Thymus (tissue), 14 donors: ENCODE measurements at places on chromosomes 1 and 21. TPM values are rescaled to one million over a fixed set of nuclear protein-coding genes. Genes with fewer than 3 reads are reported as not detected.

RPTN gene
- 0.09 TPM for total RNA-seq

ZSWIM5 gene
- total RNA-seq: 0.24 TPM

LDLRAD1 gene
- total RNA-seq: not detected

DDX20 gene
- total RNA-seq: 17.8 TPM

BTBD8 gene
- total RNA-seq: 2.9 TPM

FBLIM1 gene
- 1.6 TPM for total RNA-seq

NCDN gene
- 4.4 TPM for total RNA-seq

RNF186 gene
- 0.14 TPM for total RNA-seq

RIMS3 gene
- 3.8 TPM for total RNA-seq

BRINP2 gene
- total RNA-seq: 0.09 TPM

LIPI gene
- not detected for total RNA-seq

KCNQ4 gene
- 0.47 TPM for total RNA-seq

SPATA21 gene
- not detected for total RNA-seq

LHX8 gene
- 0.05 TPM for total RNA-seq

CELA2B gene
- 0.28 TPM for total RNA-seq

UBAP2L gene
- 30.5 TPM for total RNA-seq

MYBPH gene
- total RNA-seq: 0.99 TPM

GBP2 gene
- 60.5 TPM for total RNA-seq

OR10J1 gene
- not detected for total RNA-seq

PYHIN1 gene
- 8.6 TPM for total RNA-seq

FAM177B gene
- total RNA-seq: 0.42 TPM

WNT4 gene
- total RNA-seq: 1.9 TPM

FMO3 gene
- total RNA-seq: 0.19 TPM

OR10J4 gene
- not detected for total RNA-seq

KIF17 gene
- 0.85 TPM for total RNA-seq

TRPM2 gene
- total RNA-seq: 2.7 TPM

BCL2L15 gene
- total RNA-seq: 0.76 TPM

NPHS2 gene
- total RNA-seq: 0.05 TPM

GJA9 gene
- 0.05 TPM for total RNA-seq

ETS2 gene
- total RNA-seq: 15.0 TPM

IGFN1 gene
- 0.80 TPM for total RNA-seq

KCNE1 gene
- 0.19 TPM for total RNA-seq

VHLL gene
- total RNA-seq: not detected

ECM1 gene
- total RNA-seq: 0.71 TPM

CDK18 gene
- 1.8 TPM for total RNA-seq

SIPA1L2 gene
- total RNA-seq: 3.2 TPM

TMEM82 gene
- total RNA-seq: not detected

TDRD5 gene
- total RNA-seq: 0.52 TPM

RNF207 gene
- 3.0 TPM for total RNA-seq
